AG04449 (cell line): ENCODE measurements at places on chromosomes 3 and 15.

DNA sequence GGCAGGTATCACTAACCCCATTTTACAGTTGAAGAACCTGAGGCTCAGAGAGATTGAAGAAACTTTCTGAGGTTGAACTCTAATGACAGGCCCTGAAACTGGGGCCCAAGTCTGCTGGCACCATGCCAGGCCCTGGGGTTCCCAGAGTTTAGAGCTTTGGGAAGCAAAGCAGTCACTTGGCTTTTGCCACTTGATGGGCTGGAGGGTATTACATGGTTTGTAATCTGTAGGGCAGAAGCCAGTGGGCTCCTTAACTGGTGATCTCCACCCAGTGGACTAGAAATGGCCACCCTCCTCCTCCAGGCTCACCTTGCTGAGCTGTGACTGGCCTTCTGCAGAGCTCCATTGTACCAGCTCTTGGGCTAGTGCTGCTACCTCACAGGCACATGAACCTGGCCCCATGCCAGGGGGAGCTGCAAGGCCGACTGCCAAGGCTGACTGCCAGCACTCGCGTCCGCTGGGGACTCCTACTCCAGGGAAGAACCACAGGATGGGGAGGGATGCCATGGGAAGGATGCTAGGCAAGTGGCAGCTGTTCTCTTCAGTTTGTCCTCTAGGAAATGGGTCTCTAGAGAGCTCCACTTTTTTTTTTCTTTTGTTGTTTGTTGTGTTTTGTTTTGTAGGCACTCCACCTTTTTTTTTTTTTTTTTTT lies 104.8 kb downstream of the ETFA start:
- DNase-seq: no peak

- DNase-seq: no peak
Observed at GRCh38 chr3:196073255-196073753, 8.6 kb downstream of the TFRC start.

DNA sequence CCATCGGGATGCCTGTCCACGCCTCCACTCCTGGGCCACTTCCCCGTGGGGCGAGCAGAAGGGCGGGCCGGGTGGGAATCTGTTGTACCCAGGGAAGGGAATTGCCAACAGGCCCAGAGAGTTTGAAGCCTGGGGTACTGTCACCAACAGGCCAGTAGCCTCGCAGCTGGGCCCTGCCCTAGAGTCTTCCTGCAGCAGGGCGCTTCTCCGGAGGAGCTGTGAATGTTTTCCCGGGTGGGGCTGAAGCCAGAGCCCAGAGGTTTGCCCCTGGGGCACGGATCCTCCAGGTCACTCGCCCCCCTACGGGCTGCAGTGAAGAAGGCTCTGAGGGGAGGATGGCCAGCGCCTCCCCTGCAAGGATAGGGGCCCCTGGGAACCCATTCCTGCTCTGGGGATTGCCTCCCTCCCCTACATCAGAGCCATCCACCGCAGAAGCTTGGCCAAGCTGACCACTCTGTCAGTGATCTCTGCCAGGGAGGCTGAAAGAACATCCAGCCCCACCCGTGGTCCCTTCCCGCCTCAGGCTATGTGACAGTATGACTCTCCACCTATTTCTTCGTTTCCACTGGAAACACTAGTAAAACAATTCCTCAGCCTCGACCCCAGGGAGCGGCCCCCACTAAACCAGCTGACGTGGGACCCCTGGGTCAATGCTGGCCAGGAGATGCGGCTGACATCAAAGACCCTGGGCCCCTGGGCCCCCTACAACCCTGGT lies 16.8 kb downstream of the CIDEC start:
- no peak for DNase-seq

GRCh38 chr15:101295607-101296161 lies 636 bp upstream of the SNRPA1 start:
- DNase-seq: no peak

DNA sequence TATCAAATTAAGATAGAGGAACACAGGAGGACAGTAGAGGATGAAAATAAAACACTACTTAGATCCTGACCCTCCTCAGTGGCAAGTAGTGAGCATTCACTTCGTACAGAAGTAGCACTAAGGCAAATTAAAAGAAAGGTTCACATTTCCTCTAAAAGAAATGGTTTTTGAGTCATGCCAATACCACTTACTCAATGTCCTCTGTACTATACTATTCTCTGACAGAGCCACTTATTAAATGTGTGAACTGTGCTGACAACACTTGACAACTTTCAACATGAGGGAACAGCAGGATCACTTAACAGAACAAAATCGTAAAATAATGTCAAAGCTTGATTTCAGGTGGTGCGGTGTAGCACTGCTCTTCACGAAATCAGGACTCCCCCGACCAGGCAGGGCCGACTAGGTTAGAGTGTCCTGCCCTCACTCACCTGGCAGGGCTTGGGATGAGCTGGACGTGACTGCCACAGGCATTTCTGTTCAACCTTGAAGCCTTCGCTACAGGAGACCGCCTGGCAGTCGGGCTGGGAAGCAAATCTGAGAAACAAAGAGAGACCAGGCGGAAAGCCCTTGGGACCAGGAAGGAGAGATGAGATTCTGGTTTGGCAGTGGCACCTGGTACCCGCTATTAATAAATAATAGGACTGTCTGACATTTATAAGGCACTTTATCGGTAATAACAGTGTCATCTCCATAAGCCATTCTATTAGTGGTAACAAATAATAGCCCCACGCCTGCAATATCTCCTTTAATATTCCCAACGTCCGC lies 611 bp upstream of the SLC27A2 start:
- DNase-seq: no peak

- DNase-seq: no peak
Observed at GRCh38 chr3:46829699-46830208, 33.5 kb downstream of the MYL3 start.

GRCh38 chr3:54632834-54633233 lies 295.0 kb downstream of the LRTM1 start:
- no peak for DNase-seq

DNA sequence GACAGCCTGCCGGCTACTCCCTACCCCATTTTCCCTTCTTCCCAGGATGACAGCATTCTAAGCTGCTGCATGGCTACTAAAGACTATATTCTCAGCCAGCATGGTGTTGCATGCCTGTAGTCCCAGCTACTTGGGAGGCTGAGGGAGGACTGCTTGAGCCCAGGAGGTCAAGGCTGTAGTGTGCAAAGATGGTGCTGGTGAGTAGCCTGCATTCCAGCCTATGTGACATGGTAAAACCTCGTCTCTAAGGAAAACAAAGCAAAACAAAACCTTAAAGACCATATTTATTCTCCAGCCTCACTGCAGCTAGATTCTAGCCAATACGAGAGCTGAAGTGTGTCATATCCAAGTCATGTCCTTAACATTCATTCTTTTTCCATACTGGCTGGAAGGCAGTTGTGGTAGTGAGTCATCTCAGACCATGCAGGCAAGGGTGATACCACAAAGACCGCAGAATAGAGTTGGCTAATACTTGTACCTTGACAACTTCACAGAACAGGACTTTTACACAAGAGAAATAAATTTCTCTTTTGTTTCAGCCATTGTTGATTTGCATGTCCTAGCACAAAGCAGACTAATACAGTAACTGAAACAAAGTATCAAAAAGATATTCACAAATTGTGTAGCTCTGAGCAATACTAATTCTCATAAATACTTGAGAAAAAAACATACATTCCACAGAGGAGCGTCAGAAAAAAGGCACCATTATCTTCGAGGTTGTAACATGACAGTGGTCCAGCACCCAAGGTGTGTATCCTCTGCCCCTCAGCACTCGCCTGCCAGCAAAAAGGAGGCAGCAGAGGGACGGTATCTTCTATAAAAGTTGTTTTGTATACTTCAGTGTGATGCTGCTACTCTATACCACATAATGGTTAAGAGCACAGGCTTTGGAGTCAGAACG lies 14.8 kb downstream of the PBRM1 start:
- DNase-seq: peak; percentile 100

- DNase-seq: no peak
Observed at GRCh38 chr15:89075101-89075640, 13.1 kb upstream of the ABHD2 start.

GRCh38 chr3:133874761-133875438 lies 20.8 kb downstream of the RAB6B start:
- no peak for DNase-seq

- no peak for DNase-seq
Observed at GRCh38 chr15:70964058-70964457, 71.4 kb downstream of the LRRC49 start.
